Smooth muscle cell of the umbilical artery (primary cell): ENCODE measurements at places on chromosomes 12 and 14. TPM values are rescaled to one million over a fixed set of nuclear protein-coding genes. Genes with fewer than 3 reads are reported as not detected.

The SLC4A8 gene
- 1.8 and 3.2 TPM in 2 replicates for total RNA-seq

The SLC38A4 gene
- total RNA-seq: 2.8 and 4.2 TPM in 2 replicates

The ASB2 gene
- 2.1 and 4.2 TPM in 2 replicates for total RNA-seq

The IFT81 gene
- total RNA-seq: 21.4 and 33.3 TPM in 2 replicates

The APOF gene
- not detected in 2 replicates for total RNA-seq
